ENCODE measurements at places on chromosomes 4 and X.

- no peak for DNase-seq
These were observed 27.1 kb upstream of the ALB start for GRCh38 chr4:73376976-73377375.

GRCh38 chrX:127574829-127575228 is 477.4 kb downstream of the ACTRT1 start:
- DNase-seq, result no peak

DNA sequence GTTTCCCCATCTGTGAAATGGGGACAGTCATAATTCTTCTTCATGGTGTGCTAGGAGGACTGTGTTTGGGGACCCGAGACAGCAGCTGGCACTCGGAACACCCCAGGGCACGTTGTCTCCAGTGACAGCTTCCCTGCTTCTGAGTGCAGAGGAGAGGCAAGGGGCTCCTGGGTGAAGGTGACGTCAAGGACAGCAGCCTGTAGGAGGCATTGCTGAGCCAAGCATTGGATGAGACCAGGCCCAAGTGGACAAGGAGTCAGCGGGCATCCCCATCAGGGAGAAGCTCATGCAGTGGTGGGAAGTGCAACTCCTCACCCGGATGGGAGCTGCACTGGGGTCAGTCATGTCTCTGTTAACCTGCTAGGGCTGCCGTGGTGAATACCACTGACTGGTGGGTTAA is 46.1 kb downstream of the EVC start:
- no peak for DNase-seq

DNA sequence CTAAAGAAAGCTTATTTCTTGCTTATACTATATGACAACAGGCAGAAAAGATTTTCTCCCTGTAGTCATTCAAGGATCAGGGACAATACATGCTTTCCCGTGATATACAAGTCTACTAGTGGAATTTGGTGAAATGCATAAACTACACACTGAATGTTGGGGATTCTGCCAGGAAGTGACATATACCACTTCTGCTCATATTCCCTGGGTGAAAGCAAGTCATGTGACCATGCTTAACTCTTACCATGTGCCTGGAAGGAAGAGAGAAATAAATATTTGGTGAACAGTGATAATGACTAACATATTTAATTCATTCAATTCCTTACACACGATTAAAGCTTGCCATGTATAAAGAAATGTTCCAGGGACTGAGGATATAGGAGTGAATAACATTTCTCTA is 534.6 kb downstream of the PPARGC1A start:
- no peak for DNase-seq

DNA sequence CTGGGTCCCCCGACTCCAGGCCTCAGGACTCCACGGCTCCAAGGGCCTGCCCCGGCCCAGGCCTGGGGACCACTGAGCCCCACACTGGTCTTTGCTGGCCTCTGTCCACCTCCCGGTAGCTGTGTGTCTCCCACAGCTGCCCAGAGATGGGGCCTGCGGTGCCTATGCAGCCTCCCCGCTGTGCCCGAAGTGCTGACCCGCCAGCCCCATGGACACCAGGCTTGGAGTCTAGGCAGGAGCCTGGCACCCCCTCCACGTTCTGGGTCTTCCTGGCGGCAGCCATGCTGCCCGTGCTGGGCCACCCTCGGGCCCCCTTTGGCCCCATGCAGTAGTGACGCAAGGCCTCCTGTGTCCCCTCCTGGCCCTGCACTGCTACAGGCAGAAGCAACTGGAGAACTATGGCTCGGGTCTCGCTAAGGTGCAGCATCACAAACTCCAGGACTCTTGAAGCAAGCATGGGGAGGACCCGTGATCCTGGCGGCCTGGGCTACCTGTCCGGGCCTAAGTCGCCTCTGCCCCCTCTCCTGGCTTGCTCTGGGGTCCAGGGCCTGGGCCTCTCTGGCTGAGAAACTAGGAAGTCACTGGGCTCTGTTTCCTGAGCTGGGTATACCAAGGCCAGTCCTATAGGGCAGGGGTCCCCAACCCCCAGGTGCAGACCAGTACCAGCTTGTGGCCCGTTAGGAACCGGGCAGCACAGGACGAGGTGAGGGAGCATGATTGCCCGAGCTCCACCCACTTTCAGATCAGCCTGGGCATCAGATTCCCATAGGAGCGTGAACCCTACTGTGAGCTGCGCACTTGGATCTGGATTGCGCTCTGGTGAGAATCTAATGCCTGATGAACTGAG is 917 bp downstream of the MYL5 start:
- no peak for DNase-seq

GRCh38 chrX:103373581-103373980 is 2.8 kb upstream of the BEX3 start:
- no peak for DNase-seq

DNA sequence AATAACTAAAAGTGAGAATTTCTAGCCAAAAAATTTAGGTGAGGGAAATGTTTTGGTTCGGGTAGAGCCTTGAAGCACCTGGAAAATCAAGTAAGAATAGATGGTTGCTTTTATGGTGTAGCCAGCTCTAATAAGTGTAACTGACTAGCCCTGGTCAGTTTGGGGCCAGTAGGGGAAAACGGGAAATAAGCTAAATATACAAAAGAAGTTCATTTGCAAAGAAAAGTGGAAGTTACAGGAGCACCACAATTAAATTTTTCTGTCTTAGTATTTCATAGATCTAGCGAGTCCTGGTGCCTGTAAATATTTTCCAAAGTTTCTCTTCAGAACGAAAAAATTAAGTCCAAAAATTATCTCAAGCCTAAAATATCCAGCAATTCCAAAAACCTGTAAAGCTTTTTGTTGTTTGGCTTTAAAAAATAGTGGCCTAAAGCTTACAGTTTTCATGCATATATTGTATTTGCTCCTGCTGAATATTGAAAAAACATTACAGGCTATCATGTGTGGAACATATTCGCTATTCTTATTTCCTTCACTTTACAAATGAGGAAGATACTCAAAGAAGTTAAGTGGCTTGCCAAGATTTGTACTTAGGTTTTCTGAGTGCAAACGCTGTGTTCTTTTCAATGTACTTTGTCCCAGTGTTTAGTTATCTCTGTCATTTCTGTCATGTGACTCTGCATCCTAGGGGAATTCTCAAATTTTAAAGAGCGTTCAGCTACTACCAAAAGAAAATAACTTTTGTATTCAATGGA is 7.3 kb upstream of the PTPN13 start:
- DNase-seq, result no peak

DNA sequence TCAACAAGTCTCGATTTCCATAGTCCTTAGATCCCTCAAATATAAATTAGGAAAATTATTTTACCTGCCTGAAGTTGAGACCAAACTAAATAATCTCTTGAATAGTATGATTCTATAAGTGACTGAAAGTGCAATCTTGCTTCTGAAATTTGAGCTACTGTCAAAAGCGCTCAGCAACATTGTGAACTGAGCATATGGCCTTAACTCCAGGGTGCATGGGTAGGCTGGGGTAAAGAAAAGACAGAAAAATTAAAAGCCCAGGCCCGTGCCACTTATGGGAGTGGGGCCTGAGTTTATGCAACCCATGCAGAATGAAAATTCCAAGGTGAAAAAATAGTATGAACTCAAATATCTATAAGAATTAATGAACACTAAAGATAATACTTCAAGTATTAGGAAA is 9.8 kb downstream of the PGRMC2 start:
- no peak for DNase-seq

Data from activated T-cell treated with anti-CD3 and anti-CD28 coated beads, Interleukin-2, amount 50 U/mL, for 72 hours (primary cell).